ENCODE measurements at places on chromosomes 4 and X.

- no peak for DNase-seq
Observed at GRCh38 chr4:21467551-21467950, 481.0 kb downstream of the KCNIP4 start.

DNA sequence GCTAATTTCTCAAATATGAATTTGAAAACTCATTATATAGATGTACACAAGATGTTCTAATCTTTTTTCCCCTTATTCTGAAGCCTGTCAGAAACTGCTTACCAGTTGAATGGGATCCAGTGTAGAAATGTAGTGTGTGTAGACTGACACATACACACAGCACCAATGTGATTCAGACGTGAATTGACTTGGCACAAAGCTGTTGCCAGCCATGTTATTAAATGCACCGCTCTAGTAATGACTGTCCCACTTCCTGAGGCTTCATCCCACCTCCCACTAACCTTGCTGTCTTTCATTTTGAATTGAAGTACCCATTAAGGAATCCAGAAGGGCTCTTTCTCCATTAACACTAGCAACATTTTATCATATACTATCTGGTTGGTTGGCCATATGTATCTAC lies 146.6 kb downstream of the PPA2 start:
- no peak for DNase-seq

DNA sequence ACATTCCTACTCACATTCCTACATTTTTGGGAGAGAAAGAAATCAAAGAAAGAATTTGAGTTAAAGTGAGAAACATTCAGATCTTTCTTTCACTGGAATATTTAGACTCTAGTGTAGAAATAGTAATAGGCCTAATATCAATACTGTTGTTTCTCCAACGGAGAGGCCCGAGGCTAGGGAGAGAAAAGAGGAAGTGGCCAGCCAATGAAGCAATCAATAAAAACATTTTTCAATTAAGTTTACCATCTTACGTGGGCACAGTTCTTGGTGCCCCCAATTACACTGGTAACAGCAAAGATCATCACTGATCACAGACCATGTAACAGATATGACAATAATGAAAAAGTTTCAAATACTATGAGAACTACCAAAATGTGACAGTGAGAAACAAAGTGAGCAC lies 281.4 kb downstream of the GPM6A start:
- no peak for DNase-seq

DNA sequence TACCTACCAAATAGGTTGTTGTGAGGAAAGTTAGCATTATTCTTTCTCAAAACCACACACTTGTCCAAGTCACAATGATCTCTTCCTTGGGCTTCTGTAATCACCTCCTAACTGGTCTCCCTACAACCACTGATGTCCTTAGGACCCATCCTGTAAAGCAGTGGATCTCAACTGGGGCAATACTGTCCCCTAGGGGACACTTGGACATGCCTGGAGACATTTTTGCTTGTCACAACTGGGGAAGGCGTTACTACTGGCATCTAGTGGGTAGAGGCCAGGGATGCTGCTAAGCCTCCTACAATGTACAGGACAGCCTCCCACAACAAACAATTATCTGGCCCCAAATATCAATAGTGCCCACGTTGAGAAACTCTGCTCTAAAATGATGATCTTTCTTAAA lies 118.7 kb upstream of the AP1S2 start:
- peak; percentile 1 for DNase-seq

DNA sequence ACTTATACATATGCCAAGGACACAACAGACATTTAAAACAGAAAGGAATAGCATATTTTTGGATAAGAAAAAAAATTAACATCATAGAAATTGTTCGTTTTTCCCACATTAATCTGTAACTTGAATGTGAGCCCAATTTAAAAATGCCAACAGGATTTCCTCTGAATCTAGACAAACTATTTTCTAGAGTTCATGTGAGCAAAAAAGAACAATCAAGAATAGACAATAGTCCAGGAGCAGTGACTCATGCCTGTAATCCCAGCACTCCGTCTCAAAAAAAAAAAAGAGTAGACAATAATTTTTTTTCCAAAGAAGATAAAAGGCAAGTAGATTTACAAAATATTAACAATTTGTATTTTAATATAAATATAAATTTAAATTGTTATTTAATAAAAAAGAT lies 73.7 kb upstream of the DUSP21 start:
- DNase-seq: no peak

DNA sequence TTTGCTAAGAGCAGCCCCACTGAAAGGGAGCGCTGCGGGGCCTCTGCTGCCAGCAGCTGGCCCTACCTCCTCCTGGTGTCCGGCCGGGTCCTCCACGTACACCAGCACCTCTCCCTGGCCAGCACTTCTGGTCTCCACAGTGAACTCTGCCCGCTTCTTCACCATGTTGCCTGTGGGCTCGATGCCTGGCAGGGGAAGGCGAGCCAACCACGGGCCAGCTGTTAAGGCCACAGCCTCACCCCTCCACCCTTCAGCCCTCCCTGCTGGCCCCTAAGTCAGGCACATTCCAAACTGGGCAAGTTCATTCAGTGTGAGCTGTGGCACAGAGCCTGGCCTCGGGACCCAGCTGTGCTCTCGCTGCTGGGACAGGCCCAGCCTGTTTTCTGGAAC lies 7.8 kb downstream of the FLNA start:
- DNase-seq: no peak

DNA sequence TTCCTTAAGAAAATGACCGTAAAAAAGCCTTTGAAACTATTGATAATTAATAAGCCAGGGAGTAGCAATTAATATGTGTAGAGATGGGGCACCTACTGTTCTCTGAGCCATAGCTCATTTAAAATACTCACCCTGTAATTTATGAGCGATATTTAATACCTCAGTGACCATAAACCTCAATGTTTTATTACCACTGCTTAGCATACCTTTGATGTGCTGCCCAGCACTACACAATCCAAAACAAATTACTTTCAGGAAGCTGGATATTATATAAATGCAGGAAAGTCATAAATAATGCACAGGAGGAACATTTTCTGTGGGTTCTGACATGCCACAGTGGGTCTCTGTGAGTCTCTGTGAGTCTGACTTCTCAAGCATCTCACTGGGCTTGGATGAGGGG lies 166.1 kb upstream of the RPL34 start:
- DNase-seq: no peak

DNA sequence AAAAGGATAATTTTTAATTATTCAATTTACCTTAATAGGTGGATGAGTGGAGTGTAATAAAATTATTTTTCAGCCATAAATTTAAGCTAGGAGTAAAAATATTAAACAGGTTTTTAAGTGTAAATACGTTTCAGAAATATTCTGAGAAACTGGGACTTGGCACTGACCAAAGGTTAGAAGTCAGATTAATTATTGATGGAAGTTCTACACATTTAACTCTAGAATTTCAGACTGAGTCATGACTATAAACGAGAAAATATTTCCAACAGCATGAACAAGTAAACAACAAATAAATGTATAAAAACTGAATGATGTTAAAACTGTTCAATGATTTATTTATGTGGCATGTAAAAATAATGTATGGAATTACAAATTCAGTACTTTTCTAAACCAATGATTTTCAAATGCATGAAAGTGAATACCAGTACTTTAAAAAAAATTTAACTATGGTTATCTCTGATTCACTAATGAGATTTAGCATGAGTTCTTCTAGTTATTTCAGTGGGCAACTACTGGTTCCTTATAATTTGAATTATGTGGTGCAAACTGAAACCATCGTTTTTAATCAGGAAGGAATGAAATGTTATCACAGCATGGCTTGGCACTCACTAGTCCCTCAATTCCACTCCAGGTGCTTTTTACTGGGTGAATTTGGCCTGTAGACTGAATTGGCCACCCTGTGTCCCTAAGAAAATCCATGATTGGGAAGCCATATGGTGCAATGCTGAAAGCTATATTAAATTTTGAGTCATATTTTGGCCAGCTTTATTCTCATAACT lies 244.2 kb downstream of the FSTL5 start:
- DNase-seq: no peak

DNA sequence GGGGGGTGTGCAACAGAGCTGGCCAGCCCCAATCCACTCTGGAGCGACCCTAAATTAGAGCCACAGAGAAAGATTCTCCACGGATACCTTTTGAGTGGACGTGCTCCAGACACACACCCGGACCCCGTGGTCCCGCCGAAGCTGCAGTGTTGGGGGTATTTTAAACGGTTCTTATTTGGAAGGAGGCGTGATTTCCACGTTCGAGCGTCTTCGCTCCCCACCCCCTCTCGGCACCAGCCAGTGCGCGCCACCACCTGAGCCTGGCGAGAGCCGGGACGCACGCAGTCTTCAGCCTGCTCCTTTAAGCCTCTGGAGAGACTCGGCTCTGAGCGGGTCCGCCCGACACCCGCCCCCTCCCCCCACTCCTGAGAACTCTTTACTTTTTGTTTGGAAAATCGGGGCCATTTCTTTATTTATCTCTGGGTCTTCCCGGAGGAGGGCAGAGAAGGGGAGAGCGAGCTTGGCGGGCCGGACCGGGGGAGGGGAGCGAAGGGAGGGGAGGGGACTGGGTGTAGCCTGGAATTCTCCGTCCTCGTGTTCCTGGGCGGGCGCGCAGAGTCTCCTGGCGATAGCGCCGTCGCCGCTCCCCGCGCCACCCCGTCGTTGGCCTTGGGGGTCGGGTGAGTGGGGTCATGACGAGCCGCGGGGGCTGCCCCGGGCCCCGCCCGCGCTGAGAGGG lies 668 bp upstream of the PTCHD1 start:
- DNase-seq: no peak

GRCh38 chr4:81808011-81808672 lies 336.4 kb upstream of the RASGEF1B start:
- DNase-seq: no peak

DNA sequence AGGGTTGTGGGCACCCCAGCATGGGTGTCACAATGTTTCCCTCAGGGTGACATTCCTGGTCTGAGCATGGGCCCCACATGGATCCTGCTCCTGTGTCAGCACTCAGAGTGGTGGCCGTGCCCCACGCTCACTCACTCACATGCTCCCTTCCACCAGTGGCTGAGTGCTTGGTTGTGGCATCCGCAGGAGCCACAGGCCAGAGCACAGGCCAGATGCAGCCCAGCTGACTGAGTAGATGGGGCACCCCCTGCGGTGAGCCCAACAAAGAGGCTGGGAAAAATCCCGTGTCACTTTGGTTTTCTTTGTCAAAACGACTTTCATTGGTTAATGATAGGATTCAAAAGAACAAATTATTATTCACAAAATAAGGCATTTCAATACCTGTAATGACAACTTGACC lies 204.6 kb upstream of the ANXA10 start:
- no peak for DNase-seq

GRCh38 chr4:16794816-16795445 lies 103.5 kb downstream of the LDB2 start:
- no peak for DNase-seq

- no peak for DNase-seq
Observed at GRCh38 chr4:76035141-76035540, 729 bp downstream of the CXCL11 start.

DNA sequence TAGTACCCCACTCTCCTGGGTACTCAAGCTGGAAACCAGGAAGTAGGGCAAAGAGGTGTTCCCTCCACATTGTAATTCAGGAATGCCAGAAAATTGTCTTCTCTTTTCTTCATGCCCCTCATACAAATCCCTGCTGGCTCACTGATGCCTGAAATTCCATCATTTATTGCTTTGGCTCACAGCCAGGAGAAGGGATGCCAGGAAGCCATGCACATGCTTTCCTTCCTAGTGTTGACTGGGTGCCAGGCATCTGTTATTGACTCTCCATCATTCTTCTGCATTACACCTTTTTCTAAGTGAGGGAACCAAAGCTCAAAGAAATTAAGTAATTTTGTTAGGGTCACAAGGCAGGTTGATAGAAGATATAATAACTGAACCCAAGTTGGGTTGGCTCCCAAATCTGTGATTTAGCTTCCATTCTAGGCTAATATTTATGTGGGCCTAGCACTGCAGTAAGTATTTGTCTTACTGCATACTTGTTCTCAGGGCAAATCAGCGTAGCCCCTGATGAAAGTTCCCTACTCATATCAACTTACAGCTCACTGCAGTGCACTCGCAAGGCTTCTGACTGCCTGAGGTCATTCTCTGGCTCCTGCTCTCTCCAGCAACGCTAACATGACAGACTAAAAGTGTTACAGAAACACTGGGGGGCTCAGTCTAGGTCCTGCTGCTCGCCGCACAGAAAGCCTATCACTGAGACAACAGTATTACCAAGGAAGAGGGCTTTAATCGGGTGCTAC lies 89.0 kb downstream of the TRAPPC11 start:
- no peak for DNase-seq

GRCh38 chrX:34275699-34276098 lies 143.6 kb upstream of the FAM47A start:
- DNase-seq: no peak

GRCh38 chr4:118381902-118382301 lies 29.1 kb upstream of the PRSS12 start:
- DNase-seq: no peak

- DNase-seq: no peak
Observed at GRCh38 chr4:14912426-14912825, 89.9 kb upstream of the CPEB2 start.

DNA sequence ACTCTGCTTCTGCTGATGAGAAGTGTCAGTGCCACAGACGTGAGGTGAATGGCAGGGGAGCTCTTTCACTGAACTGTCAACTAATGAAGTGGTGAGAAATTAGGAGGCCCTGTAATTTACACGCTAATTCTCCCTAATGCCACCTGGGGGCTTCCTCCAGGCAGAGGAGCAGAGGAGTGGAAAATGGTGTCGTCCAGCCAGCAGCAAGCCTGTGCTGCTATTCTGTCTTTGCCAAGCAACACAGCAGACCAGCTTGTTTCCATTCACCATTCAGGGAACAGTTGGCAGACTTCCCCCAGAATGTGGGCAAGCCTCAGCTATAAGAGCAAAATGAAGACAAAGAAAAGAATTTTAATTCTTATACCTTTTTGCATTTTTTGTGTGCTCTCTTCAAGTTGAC lies 245.2 kb upstream of the TET2 start:
- DNase-seq: no peak

GRCh38 chrX:136761421-136761820 lies 19.3 kb downstream of the ARHGEF6 start:
- DNase-seq: no peak

GRCh38 chrX:114710571-114710970 lies 126.7 kb downstream of the HTR2C start:
- no peak for DNase-seq

DNA sequence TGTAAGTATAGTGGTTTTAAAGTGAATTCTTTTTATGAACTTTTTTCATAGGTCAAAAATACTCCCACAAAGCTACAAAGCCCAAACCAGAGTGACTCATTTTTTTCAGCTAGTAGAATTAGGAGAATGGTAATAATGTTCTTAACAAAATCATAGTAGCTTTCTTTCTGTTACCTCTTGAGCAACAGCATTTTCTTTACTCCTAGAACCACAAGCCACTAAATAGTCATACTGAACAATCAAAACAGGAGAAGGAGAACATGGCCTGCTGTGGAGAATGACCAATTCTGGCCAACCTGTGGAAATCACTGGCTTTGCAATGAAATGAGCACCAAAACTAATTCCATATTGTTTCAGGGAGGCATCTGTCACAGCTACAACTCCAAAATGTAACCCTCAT lies 112.9 kb downstream of the AMMECR1 start:
- no peak for DNase-seq

- DNase-seq: no peak
Observed at GRCh38 chr4:6206771-6207290, 6.5 kb upstream of the JAKMIP1 start.

All from stimulated activated CD4-positive, alpha-beta T cell treated with anti-CD3 and anti-CD28 coated beads, Interleukin-4, amount 100 ng/mL, for 4 hours (primary cell).